Type B pancreatic cell (in vitro differentiated cells): ENCODE measurements at places on chromosomes 1 and 21.

DNA sequence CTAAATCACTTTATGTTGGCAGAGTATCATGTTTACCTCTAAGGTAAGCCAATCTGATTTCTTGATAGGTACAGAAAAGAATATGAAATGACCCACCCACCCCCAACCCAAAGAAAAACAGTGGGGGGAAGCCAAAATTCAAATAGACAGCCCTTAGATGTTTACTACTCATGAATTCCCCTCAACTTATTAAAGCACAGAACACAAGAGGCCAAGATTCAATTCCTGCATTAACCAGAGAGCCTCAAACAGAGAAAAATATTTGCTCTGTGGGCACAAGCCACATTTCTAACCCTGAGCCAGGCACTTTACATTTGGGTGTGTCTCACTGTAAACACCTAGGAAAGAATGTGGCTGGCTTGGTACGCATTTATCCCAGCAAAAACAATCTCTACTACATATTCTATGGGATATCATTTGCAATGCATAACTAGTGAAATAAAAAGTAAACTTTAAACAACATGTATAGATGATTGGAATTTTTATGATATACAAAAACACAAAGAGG is 84.3 kb downstream of the PTPN14 start:
- DNase-seq: no peak

DNA sequence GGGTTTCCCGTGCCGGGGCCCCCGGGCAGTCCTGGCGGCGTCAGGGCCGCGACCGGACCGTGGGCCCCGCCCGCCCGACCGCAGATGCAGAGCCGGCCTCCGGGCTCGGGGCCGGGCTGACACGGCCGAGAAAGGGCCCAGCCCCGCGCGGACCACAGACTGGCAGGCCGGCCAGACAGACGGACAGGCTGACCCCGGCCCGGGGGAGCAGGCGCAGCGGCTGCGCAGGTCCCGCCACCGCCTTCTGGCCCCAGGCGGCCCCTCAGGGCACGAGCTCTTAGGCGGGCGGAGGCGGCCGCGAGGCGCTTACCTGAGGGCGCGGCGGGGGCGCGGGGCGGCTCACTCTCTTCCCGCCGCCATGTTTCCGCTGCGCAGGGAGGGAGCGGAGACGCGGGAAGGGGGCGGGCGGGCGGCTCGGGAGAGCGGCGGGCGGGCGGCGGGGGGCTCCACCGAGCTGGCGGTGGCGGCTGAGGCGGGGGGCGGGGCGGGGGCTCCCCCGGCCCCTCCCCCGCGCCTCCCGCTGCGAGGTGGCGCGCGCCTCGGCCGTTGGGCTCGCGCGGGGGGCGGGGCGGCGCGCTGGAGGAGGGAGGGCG is at the start of gene SCMH1:
TSS of gene SCMH1 (minus strand) at position 558 of the 593 bp plus-strand sequence. CDS start 56,173 bp downstream, outside the sequence.
- DNase-seq: peak; percentile 76

DNA sequence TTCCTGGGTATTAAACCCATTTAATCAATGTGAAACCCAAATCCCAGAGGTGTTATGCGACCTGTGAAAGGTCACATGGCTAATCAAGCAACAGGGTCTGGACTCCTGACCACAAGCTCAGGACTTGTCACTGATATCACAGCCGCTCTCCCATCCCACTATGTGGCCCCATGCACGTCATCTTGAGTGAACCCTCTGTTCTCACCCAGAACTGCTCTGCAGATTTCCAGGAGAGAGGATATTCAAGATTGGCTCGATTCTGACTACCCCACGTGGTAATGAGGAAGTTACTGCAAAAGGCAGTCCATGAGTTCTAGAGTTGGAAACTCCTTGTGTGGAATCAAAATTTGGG is 173.5 kb upstream of the ETV3 start:
- no peak for DNase-seq

DNA sequence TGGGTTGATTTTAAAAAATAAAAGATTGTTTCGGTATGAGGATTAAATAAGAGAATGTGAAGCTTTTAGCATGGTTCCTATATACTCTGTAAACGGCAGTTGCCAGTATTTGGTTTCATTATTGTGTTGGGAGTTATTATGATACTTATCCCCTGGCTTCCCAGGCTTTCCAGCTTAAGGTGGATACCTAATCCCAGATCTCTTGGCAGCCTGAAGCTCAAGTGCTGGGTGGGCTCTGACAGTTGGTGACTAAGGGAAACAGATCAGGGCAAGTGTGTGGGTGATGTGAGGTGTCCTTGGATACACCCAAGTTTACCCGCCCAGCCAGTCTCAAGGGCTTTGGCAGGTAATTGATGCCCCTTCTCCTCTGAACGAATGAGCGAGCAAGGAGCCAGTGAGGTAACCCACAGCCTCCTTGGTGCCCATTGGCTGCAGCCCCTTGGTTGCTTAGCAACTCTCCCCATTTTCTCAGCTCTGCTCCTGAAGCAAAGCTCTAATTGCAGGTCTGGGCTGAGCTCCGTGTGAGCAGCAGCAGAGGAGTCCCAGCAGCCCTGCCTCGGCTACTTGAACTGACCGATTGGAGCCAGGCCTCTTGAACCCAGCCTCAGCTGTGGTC is 6.1 kb downstream of the IPO13 start:
- DNase-seq: no peak

- DNase-seq: no peak
These were observed 28.3 kb downstream of the GADD45A start for GRCh38 chr1:67713057-67713846.

GRCh38 chr1:156727492-156727891 is 777 bp upstream of the METTL25B start:
- DNase-seq: no peak

- DNase-seq: no peak
These were observed 19.7 kb upstream of the RAB4A start for GRCh38 chr1:229251185-229251584.

DNA sequence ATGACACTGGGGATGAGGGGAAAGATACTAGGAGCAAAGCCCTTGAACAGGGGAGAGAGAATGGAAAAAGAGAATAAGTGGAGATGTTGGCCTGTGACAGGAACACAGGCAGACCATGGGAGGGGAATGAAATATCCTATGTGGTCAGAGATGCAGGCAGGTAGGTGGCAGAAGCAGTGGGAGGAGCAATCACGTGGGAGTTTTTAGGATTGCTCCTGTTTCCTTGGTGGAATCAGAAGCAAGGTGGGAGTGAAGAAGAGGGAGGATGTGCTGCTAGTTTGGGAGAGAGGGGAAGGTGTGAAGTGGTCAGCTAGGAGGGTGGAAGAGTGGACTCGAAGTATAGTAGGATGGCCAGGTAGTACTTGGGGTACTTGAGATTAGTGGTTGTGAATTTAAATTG is 46.4 kb upstream of the CDC42BPA start:
- DNase-seq: no peak

DNA sequence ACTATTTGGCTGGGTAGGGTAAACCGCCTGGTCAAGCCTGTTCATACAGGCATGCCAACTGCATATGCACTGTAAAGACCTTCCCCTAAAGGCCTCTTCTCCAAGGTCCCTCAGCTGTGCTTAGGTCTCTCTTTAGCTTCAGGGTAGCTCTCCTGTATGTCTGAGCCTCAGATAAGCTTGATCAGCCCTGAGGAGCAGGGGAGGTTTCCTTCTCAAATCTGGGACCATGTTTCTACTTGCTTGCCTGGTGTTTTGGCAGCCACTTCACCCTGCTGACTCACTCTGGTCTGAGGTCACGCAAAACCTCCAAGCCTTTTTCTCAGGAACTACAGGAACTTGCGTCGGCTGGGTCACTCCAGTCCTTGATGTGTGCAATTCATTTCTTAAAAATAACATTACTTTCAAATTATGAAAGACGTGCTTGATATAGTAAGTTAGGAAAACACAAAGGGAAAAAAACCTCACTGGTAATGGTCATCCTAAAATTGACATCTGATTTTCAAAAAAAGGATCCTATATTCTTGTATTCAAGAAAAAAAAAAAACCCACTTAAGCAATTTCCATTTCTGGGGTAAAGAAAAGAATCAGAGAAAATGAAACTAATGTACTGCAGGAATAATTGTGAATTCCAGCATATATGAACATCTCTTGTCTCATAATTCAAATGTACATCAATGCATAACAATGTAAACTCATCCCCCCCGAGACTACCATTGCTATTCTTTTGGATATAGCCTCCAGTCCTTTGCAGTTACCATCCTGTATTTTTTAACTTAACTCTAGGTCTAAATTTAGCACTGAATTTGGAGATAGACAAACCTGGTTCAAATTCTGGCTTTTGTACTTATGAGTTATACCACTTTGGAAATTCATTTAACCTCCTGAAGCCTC is 24.8 kb upstream of the RNF19B start:
- no peak for DNase-seq

- no peak for DNase-seq
These were observed 21.2 kb downstream of the CRNN start for GRCh38 chr1:152392909-152393308.

DNA sequence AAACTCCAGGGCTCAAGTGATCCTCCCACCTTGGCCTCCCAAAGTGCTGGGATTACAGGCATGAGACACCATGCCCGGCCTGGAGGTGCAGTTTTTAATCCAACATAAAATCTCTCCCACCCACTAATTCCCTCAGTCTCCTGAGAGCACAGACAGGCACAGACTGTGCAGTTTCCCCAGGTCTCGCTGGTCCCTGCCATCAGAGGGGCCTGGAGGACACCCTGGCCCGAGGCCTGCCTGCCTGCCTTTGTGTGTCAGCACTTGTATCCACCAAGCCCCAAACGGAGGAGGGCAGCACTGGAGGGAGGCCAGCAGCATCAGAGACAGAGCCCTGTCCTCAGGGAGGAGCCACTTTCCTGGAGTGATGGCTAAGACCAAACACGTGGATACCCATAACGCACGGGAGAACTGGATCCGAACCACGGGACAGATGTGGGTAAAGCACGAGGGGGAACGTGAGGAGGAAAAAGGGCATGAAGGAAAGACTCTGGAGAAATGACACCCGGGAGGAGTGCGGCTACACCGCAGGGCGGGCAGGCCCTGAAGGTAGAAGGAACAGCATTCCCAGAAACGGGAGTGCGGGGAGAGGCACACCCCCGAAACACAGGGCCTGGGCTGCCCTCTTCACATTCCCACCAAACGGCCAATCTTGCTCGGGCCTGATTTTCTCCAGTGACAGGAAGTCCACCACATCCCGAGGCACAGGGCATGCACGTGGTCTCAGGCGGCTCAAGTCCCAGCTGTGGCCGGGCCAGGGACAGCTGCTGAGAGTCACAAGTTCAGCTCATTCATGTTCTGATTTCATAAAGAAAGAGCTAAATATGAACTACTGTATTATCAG is 29.7 kb downstream of the NPHP4 start:
- DNase-seq: no peak
